ENCODE measurements at places on chromosomes 1 and 21.

DNA sequence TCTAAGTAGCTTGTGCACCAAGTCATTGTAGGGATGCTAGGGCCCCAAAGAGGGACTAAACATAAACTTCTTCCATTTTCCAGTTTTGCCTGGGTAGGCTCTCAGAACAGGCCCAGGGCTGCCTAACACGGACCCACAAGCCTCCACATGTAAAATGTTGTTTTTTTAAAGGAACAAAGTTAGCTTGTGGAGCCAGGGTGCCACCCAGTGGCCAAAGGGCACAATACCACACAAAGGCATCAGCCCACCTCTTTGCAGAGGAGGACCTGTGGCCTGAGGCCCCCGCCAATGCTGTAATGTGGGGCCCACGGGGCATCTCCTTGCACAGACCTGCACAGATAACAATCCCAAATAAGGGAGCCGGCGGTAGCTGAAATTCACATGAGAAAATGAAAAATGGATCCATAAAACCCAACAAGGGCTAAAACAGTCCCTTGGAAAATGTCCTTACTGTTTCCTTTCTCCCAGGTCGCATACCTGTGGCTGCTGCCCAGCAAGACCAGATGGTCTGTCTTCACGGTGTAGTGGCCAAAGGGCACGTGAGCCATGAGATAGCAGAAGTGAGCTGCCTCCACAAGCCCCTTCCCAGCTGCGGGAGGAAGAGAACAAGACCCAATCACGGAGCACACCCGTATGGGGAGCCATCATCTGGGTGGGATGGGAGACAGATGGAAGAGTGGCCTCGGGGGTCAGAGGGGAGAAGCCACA is 23.8 kb downstream of the SEC16B start:
- peak; percentile 60 for DNase-seq

DNA sequence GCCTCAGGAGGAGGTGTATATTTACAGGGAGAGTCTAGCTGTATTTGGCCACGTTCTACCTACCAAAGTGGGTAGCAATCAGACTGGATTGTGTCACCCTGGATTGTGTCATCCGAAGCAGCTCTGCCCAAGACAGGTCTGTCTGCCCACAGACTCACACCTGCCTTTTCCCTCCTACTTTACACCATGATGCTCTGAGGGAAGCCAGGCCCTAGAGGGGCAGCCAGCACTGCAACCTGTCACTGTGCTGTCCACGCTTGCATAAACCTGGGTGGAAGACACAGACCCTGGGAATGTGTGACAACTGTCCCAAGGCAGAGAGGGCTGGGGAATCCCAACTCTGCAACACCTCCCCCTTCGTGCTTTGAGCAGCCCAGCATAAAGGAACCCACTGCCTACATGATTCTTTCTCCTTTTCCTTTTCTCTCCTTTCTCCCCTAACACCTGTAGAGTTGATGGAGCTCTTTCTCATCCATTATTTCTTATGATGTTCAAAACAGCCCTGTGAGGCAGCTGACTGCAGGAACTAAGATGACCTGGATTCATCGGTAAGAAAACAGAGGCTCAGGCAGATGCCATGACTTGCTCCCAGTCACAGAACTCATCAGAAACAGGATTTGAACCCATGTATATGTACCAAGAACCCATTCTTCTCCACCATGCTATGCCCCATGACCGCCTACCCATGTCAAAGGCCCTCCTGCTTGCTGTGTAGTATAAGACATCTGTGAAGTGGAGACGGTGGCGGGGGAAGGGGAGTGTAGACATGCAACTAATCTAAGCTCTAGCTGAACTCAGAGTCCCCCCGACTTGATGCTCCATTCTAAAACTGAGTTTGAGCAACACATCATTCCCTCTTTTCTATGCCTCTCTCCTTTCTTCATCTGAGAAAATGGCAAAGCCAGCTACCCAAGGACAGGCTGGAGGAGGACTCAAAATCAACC is 55.9 kb downstream of the ITPKB start:
- DNase-seq: no peak

DNA sequence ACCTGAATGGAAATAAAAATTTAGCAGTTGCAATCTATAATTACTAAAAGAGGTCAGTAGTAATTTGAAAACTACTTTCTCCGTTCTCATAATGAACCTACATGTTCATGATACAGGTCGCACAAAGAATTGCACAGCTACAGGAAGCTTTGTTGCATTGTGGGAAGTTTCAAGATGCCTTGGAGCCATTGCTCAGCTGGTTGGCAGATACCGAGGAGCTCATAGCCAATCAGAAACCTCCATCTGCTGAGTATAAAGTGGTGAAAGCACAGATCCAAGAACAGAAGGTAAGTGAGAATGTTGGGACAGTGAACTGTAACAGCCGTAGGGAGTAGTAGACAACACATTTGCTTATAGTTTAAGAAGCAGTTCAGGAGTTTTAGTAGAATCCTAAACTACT is 68.8 kb upstream of the BMP8A start:
- no peak for DNase-seq

DNA sequence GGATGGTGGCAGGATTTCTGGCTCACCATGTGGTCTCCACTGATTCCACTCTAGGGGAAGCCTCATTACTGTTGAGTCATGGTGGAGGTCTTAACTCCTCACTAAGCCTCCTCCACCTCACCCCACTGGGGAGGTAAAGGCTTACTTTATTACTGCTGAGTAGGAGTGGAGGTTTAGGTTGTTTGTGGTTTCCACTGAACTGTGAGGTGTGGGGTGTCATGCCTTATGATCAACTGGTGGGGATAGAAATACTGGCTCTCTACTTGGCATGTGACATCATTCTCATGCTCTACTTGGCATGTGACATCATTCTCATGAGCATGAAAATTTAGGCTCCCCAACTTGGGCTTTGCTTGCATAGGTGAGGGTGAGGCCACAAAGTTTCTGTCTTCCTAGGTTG is 35.6 kb downstream of the COL6A1 start:
- no peak for DNase-seq

DNA sequence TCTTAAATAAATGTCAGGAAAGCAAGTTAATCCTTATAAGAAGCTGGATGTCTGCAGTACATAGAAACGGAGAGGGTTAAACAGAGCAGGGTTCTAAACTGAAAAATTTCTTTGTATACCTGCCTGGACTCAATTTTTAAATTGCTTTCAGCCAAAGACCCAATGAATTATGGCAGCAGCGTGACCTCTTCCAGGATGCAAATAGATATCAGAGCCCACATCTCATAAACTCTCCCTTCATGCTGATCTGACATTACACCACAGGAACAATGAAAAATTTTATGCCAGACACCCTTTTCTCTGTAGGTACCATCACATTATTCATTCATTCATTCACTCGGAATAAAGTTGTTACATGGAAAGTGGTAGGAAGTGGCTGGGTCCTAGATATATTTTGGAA is 236.4 kb downstream of the NUF2 start:
- DNase-seq: no peak

DNA sequence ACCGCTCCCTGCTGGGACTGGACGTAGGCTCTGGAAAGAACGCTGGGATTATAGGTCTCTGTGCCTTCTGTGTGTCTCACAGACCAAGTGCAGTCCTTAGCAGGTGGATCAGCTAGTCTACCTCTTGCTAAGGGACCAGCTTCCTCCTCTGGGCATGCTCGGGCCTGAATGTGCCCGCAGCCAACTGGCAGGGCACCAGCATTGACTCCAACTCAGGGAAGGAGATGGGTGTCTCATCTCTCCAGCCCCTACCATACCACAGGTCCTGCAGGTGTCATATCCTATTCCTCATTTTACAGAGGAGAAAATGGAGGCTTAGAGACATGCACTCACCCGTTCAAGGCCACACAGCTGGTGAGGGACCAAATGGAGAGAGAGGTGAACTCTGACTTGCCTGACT is 340.2 kb downstream of the PTPRU start:
- no peak for DNase-seq

DNA sequence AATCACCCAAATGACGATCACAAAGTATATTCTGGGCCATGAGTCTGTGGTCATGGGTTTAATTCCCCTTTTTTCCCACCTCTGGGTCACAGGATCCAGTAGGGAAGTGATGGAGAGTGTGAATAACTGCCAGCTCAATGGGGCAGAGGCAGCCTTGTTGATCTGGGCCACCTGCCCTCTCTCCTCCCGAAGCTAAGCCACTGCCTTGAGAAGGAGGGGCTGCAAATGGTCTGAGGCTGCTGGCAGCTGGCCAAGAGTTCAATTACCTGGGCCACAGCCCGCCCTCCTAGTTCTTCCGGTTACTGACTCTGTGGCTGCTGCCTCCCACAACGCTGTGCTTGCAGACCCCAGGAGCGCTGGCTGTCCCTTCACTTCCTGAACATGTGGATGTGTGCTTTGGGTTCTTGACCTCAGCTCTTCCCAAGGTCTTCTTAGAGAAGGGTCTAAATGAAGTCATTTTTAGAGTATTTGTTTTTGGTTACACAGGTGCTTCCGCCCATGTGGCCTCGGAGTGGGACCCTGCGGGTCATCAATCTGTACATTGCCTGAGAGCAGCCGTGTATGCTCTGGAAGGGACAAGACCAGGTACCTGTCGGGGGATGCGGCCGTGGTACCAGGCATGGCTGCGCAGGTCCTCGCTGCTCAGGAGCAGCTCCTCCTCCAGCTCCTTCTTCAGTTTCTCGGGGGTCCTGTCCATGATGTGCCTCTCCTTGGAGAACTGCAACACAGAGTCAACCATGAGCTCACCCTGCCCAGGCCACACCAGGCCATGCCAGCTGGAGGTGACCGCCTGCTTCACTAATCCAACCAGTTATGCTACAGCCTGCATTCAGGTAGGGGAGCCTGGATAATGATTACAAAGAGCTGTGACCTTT is 89.7 kb downstream of the BCAR3 start:
- no peak for DNase-seq

GRCh38 chr1:163922743-163923201 is 601.0 kb downstream of the NUF2 start:
- DNase-seq: no peak

DNA sequence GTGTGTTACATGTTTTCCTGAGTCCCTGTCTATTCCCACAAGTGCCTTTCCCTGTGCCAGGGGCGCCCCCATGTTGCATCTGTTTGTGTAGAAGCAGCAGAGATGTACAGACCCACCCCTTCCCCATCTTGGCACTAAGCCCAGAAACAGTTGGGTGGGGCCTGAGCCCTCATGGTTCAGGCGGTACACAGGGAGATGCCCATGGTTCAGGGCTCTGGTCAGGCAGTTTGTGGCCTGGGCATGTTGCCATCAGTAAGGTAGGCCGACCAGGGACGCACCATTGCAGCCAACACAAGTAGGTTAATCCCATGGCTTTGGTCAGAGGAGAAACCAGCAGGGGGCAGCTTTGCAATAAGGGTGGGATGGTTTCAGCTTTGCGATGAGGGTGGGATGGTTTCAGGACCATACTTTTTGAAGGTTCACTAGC is 914 bp upstream of the ADGRB2 start:
- peak; percentile 38 for DNase-seq

DNA sequence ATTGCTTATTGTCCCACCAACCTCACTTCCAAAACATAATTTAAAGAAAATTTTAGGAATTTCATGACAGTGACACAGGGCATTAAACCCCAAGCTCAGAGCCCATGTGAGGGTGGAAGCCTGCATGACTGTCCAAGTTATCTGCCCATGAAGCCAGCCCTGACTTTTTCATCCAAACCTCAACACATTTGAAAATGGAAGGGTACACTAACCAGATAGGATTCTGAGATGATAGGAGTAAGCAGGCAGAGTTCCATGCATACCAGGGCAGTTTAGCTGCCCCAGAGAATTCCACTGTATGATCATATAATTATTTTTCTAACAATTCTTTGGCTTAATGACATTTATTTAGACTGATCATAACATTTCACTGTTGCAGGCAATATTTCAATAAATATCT is 986.0 kb downstream of the TTLL7 start:
- DNase-seq: no peak

- peak; percentile 55 for DNase-seq
Observed at GRCh38 chr1:66752000-66752592, at the start of gene DYNLT5. Gene DYNLT5, plus strand, starts transcription at chr1:66752459. Its CDS starts 2,200 bp downstream, at chr1:66754659.

DNA sequence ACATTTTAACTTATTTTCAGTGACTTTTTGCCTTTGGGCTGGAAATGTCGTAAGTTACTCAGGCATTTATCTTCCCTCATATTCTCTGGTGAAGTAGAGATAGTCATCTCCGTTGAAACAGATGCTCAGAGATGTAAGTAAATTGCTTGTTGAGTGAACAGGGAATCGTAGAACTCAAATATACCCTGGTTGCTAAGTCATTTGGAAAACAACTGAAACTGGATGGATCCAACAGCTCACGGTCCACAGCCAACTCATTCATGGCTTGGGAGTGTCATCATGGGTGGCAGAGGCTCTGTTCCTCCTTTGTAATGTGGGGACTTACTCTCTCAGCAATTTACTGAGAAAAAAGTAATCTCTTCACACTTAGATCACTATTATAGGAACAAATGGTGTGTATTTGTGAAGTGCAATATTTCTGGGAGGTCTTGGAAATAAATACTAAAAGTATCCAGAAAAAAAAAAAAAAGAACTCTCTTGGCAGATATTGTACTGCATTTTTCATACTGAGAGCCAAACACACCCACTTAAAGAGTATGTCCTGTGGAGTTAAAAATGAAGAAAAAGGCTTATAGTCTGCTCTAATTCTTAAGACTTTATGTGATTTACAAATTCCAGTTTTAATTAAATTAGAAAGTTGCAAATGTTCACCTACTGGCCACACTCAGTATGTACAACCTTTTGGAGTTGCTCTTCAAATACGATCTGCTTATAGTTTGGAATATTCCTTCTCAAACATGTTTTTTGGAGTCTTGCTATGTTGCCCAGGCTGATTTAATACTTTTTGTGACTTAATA is 107.4 kb downstream of the LEPR start:
- peak; percentile 63 for DNase-seq

- no peak for DNase-seq
Observed at GRCh38 chr1:10824821-10825540, 28.5 kb upstream of the CASZ1 start.

GRCh38 chr1:117652421-117652820 is 46.6 kb downstream of the TENT5C start:
- no peak for DNase-seq

- DNase-seq: no peak
Observed at GRCh38 chr1:62725255-62725654, 37.1 kb upstream of the DOCK7 start.

GRCh38 chr1:51517361-51518032 is 1.6 kb downstream of the EPS15 start:
- peak; percentile 63 for DNase-seq

GRCh38 chr1:239276051-239276450 is 110.3 kb upstream of the CHRM3 start:
- DNase-seq: no peak

- DNase-seq: no peak
Observed at GRCh38 chr1:51624855-51625254, 8.0 kb downstream of the OSBPL9 start.

GRCh38 chr1:29984862-29985605 is 738.4 kb downstream of the MATN1 start:
- no peak for DNase-seq

GRCh38 chr1:53543130-53543777 is 84.1 kb downstream of the DMRTB1 start:
- no peak for DNase-seq

- DNase-seq: no peak
Observed at GRCh38 chr1:153872331-153872730, 50.4 kb downstream of the GATAD2B start.

DNA sequence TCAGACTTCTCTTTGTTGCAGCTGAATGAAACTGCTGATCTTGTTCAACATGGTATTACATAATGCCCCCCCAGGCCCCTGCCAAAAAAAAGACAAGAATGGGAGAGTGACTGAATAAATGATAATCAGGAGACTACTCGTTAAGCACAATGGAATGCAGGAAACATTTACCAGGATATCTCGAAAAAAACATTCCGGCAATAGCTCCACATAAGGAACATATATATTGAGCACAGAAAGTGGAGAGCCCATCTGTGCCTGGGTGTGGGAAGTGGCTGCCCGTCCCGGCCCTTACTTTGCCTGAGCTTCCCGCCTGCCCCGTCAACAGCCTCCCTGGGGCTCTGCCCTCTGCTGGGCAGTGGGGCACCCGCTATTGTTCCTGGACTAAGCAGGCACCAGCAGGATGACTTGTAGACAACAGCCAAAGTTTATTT is 13.3 kb downstream of the TRIM11 start:
- peak; percentile 28 for DNase-seq

All from erythroblast (primary cell).